CD4-positive, alpha-beta T cell (primary cell): ENCODE measurements at places on chromosomes 12 and 14. TPM values are rescaled to one million over a fixed set of nuclear protein-coding genes. Genes with fewer than 3 reads are reported as not detected.

GRCh38 chr14:102516531-102517391, 7.2 kb upstream of the ANKRD9 start:
- no peaks in the 10 kb centered on the region for H3K27me3 ChIP-seq
- no peak overlapping the region for H3K27ac ChIP-seq
- H3K4me1 ChIP-seq, result peaks cover 12% of the 10 kb centered on the region
- peak overlapping the region; percentile 53 for H3K4me3 ChIP-seq
- DNase-seq, result no peak

GRCh38 chr14:22748206-22748605, 18.3 kb upstream of the OXA1L start:
- no peaks in the 10 kb centered on the region for H3K36me3 ChIP-seq
- H3K4me3 ChIP-seq, result no peak overlapping the region
- H3K27ac ChIP-seq, result no peak overlapping the region
- no peaks in the 10 kb centered on the region for H3K27me3 ChIP-seq
- no peaks in the 10 kb centered on the region for H3K4me1 ChIP-seq
- no peak for DNase-seq

GRCh38 chr12:121804417-121805111, 755 bp downstream of the SETD1B start:
- H3K36me3 ChIP-seq, result peaks cover 31% of the 10 kb centered on the region
- H3K4me3 ChIP-seq, result peak overlapping the region; percentile 83
- H3K27me3 ChIP-seq, result no peaks in the 10 kb centered on the region
- peaks cover 45% of the 10 kb centered on the region for H3K4me1 ChIP-seq
- peak overlapping the region; percentile 74 for H3K27ac ChIP-seq

Gene SLC7A8
- total RNA-seq, result 0.80 TPM

DNA sequence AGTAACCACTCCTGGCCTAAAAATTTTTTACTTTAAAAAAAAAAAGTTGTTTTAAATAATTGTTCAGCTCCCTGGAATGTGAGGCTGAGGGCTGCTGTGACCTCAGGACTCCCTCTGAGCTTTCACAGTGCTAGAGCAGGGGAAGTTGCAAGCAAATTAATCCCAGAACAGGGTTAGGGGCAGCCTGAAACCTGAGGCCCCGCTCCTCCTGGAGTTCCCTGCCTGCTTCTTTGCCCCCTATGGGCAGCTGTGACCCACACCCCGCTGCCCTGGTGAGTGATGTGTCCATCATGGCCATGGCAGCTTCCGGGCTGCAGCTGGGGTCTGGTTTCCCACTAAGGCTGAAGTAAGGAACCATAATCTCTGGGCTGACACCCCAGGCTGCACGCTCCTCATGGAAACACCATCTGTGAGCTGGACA, 9.5 kb downstream of the RITA1 start:
- peaks cover 19% of the 10 kb centered on the region for H3K36me3 ChIP-seq
- no peak overlapping the region for H3K4me3 ChIP-seq
- H3K4me1 ChIP-seq, result peaks cover 6% of the 10 kb centered on the region
- H3K27ac ChIP-seq, result no peak overlapping the region
- no peaks in the 10 kb centered on the region for H3K27me3 ChIP-seq
